H7 (cell line): ENCODE measurements at places on chromosomes 2 and 18.
A peak's percentile ranks its signal among the peaks of the same experiment; 100 is the strongest.

- no peak for DNase-seq
These were observed 253.5 kb upstream of the ATP5MC3 start for GRCh38 chr2:175435012-175435411.

- DNase-seq: peak; percentile 52
These were observed 766.8 kb upstream of the FAM98A start for GRCh38 chr2:34365932-34366331.

DNA sequence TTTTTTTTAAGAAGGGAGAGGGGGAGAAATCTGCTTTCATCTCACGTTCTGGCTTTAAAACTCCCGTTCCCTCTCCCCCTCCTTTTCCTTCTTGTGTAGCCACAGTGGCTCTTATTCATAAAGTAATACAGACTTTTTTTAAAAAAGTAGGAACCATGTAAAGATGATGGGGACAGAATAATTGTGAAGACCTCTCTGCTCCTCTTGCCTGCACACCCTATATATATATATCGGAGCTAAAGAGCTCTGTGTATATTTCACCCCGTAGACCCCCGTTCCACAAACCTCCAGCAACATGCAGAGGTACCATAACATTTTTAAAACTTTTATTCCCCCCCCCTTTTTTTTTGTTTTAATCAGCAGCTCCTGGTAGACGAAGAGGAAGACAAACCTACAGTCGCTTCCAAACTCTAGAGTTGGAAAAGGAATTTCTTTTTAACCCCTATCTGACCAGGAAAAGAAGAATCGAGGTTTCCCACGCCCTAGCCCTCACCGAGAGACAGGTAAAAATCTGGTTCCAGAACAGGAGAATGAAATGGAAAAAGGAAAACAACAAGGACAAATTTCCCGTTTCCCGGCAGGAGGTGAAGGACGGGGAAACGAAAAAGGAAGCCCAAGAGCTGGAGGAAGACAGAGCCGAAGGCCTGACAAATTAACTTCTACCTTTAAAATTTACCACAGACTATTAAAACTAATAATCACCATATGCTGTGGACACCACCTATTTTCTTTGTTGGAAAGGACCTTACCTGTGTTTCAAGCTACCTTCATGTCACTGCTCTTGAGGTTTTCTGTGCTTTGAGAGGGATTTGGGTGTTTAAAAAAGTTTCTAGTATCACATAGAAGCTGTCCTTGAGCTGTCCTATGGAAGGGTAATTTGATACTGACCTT lies 1.7 kb downstream of the HOXD8 start:
- DNase-seq: no peak

DNA sequence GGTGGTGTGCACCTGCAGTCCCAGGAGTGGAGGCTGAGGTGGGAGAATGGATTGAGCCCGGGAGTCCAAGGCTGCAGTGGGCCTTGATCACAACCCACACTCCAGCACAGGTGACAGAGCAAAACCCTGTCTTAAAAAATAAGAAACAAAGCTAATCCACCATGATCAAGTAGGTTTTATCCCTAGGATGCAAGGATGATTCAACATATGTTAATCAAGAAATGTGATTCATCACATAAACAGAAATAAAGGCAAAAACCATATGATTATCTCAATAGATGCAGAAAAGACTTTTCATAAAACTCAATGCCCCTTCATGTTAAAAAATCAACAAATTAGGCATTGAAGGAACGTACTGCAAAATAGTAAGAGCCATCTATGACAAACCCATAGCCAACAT lies 58.1 kb downstream of the CCBE1 start:
- DNase-seq: no peak

- peak; percentile 64 for DNase-seq
These were observed 3.7 kb upstream of the CRIM1 start for GRCh38 chr2:36351736-36352349.
